ENCODE measurements at places on chromosomes 3 and 15.
A peak's percentile ranks its signal among the peaks of the same experiment; 100 is the strongest.

- DNase-seq = no peak
Measured at GRCh38 chr3:87553058-87553457, 276.7 kb upstream of the POU1F1 start.

GRCh38 chr3:42871592-42872196, 4.0 kb downstream of the CYP8B1 start:
- DNase-seq = no peak

- no peak for DNase-seq
Measured at GRCh38 chr3:37702478-37703154, 159.1 kb upstream of the CTDSPL start.

GRCh38 chr3:101806491-101806890, 27.5 kb downstream of the NXPE3 start:
- DNase-seq = no peak

GRCh38 chr3:60160111-60160821, 1091.0 kb downstream of the FHIT start:
- no peak for DNase-seq

DNA sequence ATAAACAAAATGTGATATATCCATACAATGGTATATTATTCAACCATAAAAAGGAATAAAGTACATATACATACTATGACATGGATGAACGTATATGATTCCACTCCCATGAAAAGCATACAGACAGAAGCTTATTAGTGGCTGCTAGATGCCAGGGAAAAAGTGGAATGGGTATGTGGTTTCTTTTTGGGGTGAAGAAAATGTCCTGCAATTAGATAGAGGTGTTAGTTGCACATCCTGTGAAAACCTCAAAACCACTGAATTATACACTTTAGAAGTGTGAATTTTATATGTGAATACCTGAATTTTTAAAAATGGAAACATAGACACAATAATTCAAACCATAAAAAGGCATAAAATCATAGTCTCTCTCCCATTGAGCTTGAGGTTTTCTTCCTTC, 11.2 kb downstream of the DENND6A start:
- no peak for DNase-seq

DNA sequence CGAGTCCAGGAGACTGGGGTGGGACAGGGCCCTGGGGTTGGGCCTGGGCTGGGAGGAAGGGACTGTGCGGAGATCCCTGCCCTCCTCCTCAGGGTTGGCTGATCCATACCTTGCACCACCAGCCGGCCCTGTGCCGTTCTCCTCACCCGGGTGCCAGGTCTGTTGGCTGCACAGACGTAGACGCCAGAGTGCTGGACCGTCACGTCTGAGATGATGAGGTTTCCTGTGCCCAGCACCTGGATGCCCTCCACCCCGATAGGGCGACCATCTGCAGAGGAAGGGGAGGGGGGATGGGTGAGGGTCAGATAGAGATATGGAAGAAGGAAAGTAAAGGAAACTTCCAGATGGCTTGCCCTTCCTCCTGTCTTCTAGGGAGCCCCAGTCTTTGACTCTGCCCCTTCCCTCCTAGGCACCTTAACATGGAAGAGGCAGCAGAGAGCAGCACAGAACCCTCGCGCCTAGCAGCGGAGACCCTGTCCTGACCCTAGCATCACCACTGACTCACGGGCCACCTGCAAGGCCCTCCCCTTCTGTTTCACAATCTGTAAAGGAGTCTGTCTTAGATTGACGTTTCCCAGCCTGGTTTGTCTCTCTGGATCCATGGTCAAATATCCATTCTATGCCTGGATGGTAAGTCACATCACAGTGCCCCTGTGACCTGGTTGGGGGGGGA, 28.8 kb downstream of the RNU5B-1 start:
- no peak for DNase-seq

- DNase-seq = no peak
Measured at GRCh38 chr15:80157215-80157614, 4.4 kb downstream of the FAH start.

DNA sequence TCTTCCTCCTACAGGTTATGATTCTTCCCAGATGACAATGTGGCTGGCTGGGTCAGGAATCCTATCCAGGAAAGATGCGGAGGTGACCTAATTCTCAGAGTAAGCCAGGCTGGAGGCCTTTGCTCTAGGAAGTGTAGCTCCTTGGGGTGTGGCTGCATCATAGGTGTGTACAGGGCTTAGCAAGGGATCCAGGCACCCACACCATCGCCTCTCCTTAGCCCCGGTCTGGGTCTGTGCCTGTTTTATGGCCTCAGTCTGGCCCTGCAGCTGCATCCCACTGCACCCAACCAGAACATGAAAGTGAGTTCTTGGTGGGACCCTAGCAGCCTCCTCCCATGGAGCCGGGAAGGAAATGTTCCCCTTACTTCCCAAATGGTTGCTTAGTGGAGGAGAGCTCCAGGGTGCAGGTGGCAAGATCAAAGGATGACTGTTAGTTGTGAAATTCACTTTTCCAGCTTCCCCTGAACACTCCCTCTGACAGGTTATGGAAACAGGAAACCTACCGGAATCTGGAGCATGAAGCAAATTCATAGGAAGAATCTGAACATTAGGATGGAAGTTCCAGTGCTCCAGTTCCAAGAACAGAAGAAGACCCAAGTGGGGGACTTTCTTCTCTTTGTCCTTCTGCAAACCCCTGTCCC, 2.7 kb upstream of the AMOTL2 start:
- no peak for DNase-seq

GRCh38 chr3:116445311-116445841, at the start of gene LSAMP:
Gene LSAMP (minus strand): TSS chr3:116445487.
- peak; percentile 29 for DNase-seq

DNA sequence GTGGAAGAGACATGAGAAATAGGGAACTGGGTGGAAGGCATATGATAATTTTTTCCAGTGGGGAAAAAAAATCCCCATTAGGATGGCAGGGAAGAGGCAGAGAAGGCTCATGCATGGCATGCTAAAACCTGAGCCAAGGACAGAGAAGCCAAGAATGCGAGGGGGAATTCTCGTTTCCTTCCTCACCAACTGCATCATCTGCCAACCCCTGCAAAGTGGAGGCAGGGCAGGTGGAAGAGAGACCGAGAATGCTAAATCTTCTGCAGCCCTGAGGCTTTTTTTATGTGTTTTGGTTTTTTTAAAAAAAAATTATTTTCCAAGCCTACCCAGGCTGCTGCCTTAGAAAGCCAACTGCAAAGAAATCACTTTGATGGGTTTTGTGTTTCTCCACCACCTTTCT, 54.3 kb upstream of the CCDC174 start:
- no peak for DNase-seq

- no peak for DNase-seq
Measured at GRCh38 chr3:196631682-196632045, 7.8 kb upstream of the NRROS start.

DNA sequence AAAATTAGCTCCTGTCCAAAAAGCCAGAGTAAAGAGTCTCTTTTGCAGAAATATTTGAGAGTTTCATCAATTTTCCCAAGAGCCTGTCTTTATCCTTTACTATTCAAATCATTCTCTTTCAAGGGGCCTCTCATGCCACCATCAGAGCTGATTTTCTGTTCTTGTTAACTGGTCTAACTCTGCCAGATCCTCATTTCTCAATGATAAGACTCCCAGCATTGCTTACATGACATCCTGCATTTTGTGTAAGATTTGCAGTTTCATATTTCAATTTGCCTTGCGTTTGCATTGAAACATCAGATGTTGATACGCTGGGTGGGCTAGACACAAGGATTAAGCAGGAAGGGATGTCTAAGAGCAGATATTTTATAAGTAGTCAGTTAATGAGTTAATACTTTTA, 228.7 kb downstream of the TBL1XR1 start:
- no peak for DNase-seq

DNA sequence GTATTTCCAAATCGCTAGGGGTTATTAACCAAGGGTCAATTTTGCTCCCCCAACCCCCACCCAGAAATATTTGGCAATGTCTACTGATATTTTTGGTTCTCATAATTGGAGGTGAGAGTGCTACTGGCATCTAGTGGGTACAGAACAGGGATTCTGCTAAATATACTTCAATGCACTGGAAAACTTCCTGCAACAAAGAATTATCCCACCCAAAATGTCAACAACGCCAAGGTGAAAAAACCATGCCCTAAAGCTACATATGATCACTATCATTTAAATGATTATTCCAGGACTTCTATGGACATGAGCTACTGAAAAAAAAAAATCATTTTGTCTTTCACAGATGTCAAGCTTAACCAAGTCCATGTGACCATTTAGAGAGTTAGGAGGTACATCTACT, 867.9 kb downstream of the FHIT start:
- DNase-seq = no peak

DNA sequence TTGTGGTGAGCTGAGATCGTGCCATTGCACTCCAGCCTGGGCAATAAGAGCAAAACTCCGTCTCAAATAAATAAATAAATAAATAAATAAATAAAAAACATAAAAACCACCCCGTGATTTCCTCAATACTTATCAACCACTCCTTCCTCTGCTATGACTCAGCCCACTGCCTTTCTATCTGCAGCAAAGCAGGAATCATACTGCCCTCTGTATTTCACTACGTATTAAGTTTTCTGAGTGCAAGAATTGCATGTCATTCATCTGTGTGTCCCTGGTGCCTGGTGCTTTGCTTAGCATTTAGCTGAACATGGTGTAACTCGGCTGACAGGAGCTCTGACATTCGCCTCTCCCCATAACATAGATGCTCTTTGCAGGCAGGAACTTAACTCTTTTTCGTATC, 7.1 kb downstream of the LSG1 start:
- DNase-seq = no peak

GRCh38 chr3:101963902-101964362, 114.6 kb downstream of the NFKBIZ start:
- DNase-seq = no peak

DNA sequence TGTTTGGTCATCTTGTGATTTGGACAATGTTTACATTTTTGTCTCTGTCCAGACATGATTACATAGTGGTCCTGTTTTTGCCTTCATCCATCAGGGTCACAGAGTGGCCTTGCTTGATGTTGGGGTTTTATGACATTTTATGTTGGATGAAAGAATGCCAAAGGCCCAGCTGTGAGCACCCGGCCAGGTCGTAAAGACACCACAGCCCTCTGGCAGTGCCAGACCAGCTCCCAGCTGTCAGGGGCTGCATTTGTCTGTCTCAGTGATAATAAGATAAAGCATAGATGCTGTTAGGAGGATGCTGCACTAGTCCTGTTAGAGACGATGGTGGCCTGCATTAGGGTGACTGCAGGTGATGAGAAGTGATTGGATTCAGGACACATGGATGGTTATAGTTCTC, 117.5 kb downstream of the FAM174B start:
- no peak for DNase-seq

GRCh38 chr15:36798794-36799193, 219.4 kb downstream of the CDIN1 start:
- DNase-seq = no peak

GRCh38 chr3:64078966-64079365, 55.7 kb upstream of the PSMD6 start:
- no peak for DNase-seq

- DNase-seq = no peak
Measured at GRCh38 chr3:19885468-19885867, 48.5 kb downstream of the EFHB start.

DNA sequence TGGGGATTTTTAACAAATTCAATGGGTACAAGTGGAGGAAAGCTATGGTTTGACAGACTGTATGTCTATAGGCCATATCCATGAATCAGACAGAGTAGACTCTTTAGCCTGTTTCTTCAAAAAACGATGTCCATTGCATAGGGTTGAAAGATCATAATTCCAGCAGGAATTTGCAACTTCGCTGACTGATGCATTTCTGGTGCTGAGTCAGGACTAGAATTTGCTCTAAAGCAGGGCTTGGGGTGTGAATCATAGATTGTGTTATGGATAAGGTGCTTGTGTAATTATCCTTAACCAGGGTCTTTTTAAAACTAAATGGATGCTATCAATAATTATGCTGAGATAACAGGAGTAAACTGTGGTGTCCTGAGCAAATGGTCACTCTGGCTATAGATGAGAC, 200.4 kb upstream of the TBC1D5 start:
- DNase-seq = no peak

DNA sequence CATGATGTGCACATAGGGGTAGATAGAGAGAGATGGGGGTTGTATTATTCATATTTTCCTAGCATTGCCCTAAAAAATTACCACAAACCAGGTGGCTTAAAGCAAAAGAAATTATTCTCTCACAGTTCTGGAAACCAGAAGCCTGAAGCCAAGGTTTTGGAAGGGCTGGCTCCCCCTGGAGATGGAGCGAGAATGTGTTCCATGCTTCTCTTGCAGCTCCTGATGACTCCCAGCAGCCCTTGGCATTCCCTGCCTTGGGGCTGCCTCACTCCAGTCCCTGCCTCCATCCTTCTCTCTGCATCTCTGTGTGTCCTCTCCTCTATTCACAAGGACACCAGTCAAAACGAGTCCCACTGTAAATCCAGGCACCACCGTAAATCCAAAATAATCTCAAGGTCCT, 91.5 kb upstream of the FAM174B start:
- DNase-seq = no peak

- no peak for DNase-seq
Measured at GRCh38 chr15:42549741-42550392, 1.2 kb downstream of the HAUS2 start.

DNA sequence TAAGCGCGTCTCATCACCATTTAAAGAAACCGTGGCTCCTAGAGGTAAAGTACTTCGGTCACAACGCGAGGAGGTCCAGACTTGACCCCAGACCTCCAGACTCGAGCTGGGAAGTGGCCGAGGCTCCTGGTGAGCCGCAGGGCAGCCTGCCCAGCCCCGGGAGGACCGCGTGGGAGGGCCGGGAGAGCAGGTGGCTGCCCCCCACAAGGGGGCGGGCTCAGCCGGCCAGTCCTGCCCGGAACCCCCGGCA, at the start of gene SLC27A2:
TSS of gene SLC27A2 (plus strand) at position 228 of the 250 bp plus-strand sequence. CDS start 232 bp downstream, outside the sequence.
- peak; percentile 38 for DNase-seq

DNA sequence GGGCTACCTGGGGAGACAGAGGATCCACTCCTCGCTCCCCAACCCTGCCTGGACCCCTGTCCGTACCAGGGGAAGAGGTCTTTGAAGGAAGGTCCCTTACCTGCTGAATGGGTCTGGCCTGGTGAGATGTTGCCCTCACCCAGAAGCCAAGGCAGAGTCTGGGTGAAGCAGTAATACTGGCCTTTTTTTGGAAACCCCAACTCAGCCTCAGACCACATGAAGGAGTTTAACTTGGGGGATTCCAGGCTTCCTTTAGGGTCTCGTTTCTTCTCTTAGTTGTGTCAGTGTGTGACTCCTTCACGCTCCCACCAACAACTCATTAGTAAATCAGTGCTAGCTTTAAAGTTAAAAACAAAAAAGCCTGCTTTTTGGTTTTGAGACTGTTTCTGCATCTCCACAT, 45.6 kb downstream of the RTP1 start:
- DNase-seq = no peak

DNA sequence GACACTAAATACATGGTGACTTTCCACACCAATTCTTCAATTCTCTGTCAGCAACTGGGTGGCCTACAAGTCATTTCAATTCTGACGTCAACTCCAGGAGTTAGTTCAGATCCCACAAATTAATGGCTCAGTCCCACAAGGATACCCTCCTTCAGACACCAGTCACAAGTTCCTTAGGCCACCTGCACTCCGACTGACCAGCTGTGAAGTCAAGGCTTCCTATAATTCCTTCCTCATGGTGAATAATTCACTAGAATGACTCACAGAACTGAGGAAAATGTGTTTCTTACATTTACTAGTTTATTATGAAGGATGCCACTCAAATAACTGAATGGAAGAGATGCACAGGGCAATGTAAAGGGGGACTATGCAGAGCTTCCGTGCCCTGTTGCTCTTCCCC, 6.3 kb upstream of the PIAS1 start:
- DNase-seq = no peak

- no peak for DNase-seq
Measured at GRCh38 chr3:187812496-187812895, 67.2 kb upstream of the BCL6 start.
